ENCODE measurements at places on chromosomes 12 and 14.
A peak's percentile ranks its signal among the peaks of the same experiment; 100 is the strongest.

GRCh38 chr12:87660987-87661774 is 368.0 kb downstream of the C12orf50 start:
- no peak for DNase-seq

DNA sequence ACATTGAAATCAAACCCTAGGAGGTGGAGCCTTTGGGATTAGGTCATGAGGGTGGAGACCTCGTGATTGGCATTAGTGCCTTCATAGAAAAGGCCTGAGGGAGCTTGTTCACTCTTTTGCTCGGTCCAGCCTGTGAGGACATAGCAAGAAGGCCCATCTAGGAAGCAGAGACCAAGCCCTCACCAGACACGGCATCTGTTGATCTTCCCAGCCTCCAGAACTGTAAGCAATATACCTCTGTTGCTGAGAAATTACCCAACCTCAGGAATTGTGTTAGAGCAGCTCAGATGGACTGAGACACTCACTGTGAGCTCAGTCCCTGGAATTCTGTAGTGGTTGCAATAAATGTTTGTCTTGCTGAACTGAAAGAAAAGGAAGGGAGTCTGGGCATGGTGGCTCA is 116.2 kb upstream of the MAP1LC3B2 start:
- no peak for DNase-seq

DNA sequence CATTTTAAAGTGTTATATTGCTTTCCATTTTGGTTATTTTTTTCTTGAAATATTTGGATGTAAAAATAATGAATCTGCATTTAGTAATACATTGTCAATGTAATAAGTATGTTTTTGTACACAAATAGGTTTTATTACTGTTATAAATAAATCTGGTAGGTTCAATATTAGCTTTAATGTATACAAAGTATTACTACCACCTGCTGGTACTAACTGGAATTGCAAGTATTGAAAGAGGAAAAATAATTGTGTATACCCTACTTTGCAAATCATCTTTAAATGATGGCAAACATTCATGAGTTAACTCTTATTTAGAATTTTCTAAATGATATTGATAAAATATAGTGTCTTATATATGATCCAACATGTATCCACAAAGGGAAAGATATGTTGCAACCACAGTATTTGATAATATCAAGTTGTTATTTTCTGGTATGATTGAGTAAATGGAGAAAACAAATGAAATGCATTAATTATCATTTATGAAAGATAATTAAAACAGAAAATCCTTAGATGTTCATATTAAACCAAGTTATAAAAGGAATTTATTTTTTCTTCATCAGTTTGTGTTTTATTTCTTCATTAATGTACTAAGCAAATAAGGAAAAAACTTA is 3.2 kb downstream of the OR4K2 start:
- no peak for DNase-seq

DNA sequence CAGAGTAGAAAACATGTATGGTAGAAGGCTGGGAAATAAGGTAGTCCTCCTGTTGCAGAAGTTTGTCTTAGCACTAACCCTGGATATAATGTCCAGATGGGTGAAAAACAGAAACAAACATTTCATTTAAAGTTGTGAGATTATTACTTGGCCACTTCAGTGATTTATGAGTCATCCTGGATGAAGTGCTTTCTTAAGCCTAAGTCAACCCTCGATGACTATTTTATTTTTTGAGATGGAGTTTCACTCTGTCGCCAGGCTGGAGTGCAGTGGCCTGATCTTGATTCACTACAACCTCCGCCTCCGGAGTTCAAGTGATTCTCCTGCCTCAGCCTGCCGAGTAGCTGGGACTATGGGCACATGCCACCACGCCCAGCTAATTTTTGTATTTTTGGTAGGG is 10.2 kb downstream of the DLST start:
- DNase-seq = no peak

GRCh38 chr12:89238593-89238992 is 113.7 kb downstream of the DUSP6 start:
- no peak for DNase-seq

DNA sequence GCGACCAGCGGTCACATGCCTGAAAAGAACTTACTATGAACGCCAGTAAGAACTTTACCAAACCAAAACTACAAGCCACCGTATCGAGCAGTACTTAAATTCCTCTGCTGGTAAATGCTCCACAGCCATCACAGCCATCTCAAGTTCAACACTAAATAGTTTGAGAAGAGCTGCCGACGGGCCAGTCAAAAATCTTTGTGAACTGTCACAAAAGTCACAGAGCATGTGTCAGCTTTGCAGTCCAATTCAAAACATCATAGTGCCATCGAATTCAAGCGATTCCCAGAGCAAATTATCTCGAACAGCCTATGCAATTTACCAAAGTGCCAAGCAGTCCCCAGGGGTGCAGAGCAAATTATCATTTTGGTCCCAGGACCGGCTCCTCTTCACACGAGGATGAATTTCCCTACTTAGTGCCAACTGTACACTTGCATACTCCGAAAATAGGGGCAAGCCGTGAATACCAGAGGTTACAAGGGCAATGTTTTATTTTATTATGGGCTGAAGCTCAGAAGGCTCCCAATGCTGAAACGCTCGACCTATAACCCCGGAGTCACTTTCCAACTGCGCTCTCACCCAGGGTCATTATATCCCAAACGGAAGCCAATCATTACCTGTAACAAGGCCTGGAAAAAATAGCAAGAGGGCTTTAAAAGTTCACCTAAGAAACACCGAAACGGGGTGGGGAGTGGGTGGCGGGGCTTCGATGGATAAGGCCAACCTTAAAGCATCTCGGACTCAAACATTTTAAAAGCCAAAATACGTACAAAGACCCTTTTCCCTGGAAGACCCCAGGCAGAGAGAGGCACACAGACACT is 1.1 kb downstream of the LRP6 start:
- peak; percentile 26 for DNase-seq

- DNase-seq = peak; percentile 6
Measured at GRCh38 chr12:113359939-113360748, 1.8 kb downstream of the PLBD2 start.

DNA sequence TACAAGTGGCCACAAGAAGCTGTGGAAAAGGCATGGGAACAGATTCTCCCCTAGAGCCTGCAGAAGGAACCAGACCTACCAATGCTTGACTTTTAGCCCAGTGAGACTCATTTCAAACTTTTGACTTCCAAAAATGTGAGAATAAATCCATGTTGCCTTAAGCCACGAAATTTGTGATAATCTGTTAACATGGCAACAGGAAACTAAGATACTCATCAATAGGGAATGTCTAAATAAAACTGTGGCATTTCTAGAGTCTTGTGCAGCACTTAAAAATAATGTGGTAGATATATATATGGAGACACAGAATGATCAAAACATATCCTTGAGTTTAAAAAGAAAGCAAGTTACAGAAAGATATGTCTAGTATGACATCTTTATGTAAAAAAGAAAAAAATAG is 12.0 kb downstream of the HECTD4 start:
- DNase-seq = no peak

All from brain microvascular endothelial cell (primary cell).